ENCODE measurements at places on chromosomes 3 and 15.

GRCh38 chr15:54836052-54836795, 360.5 kb downstream of the RSL24D1 start:
- DNase-seq: no peak

- DNase-seq: no peak
Measured at GRCh38 chr3:89740881-89741177, 633.4 kb downstream of the EPHA3 start.

DNA sequence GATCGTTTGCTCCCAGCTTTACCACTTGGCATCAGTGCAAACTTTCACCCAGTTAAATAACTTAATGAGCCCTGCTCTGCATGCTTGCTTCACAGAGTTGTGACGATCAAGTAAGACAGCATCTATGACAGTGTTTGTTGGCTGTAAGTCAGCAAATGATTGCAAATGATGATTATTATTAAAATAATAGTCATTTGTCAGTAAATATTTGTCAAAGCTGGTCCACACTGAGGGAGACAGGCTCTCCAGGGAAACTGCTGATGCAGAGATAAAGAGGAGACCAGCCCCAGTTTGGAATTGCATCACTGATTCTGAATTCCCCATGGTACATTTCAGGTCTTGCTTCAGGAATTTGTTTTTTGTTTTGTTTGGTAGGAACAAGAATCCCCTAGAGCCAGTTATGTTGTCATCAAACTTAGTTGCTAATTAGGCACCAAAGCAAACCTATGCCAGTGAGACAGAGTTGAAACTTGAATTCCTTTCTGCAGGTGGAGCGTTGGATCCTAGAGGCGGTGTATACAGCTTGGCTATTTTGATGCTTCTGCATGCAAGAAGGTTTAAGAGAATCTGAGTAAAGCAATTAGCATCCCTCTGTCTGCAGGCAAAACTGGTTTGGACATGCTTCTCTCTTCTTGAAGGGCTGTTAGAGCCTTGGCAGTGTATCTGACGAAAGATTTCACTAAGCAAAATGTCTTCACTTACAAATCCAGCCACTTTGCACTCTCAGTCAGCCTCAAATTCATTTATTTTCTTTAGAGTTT, 338.6 kb upstream of the TPRG1 start:
- no peak for DNase-seq

DNA sequence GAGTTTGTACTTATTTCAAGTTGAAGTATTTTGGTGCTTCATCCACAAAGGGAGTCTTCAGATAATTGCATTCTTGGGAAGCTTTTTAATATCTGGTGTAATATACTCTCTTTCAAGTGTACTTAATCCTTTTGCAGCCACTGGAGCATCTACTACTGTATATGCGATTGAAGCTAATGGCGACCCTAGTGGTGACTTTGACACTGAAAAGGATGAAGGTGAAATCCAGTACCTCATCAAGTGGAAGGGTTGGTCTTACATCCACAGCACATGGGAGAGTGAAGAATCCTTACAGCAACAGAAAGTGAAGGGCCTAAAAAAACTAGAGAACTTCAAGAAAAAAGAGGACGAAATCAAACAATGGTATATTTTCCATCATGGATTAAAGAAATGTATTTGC, 42.6 kb downstream of the CHD2 start:
- no peak for DNase-seq
